ENCODE measurements at places on chromosomes 16 and 17.

GRCh38 chr17:81858967-81859905, 1.1 kb downstream of the P4HB start:
- no peak for DNase-seq

DNA sequence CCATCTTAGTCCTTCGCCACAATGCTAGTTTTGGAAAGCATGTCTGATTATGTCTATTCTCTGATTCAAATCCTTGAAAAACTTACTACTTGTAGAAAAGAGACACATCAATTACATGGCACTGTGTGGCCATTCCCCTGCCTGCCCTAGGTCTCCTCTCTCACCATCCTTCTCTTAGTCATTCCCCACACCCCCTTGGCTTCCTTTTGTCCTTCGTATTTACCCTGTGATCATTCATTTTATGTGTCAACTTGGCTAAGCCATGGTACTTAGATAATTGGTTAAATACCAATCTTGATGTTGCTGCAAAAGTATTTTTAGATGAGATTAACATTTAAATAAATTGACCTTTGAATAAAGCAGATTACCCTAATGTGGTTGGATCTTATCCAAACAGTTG, 122.9 kb upstream of the CDH11 start:
- DNase-seq: no peak

- DNase-seq: no peak
Measured at GRCh38 chr17:62700964-62701705, 73.7 kb downstream of the MRC2 start.

GRCh38 chr16:71524566-71525553, 1.4 kb upstream of the CHST4 start:
- no peak for DNase-seq

DNA sequence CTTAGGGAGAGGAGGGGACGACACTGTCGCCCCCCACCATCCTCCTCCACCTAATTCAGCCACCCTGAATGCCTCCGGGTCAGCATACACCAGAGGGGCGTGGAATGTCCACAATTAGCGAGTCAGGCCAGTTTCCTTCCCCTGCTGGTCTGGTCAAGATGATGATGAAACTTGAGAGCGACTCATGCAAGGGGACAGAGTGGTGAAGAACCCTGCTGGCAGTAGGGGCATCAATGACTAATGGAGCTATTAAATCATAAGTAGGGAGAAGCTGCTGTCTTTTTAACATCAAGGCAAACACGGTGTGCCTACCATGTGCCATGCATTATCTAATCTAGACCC, 7.2 kb downstream of the SPACA3 start:
- no peak for DNase-seq

GRCh38 chr16:85363881-85364280, 249.2 kb upstream of the GSE1 start:
- no peak for DNase-seq

- DNase-seq: no peak
Measured at GRCh38 chr17:82615084-82616020, 32.9 kb downstream of the WDR45B start.

DNA sequence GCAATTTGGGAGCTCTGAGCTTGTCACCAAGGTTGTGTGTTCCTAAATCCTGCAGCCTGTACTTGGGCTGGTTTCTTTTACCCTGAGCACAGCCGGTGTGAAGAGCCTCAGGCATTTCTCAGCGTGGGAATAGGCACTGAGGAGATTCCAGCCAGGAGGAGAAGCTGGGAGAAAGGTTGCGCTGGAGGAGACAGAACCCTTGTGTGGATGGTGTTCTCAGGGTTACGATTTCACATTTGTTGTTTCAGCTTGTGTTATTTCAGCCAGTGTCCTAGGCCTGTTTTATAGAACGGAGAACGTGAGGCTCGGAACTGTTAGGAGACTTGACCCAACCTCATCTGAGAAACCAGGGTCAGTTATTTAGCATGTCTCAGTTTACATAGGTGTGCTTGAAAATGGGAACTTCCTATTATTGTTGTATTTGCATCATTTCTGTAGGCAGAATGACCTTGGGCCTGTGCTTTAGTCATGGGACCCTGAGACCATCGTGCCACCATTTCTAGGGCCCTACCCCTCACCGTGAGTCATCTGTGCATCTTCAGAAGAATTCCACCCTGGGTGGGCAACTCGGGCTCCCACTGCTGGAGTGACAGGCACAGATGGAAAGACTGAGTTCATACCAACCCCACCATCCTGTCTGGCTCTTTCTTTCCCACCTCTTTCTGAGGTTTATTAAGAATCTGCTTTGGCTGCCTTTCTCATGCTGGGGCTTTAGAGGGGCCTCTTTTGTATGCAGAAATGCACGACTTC, 134.9 kb downstream of the MSI2 start:
- no peak for DNase-seq

GRCh38 chr16:80366023-80366422, 174.8 kb upstream of the DYNLRB2 start:
- DNase-seq: no peak

DNA sequence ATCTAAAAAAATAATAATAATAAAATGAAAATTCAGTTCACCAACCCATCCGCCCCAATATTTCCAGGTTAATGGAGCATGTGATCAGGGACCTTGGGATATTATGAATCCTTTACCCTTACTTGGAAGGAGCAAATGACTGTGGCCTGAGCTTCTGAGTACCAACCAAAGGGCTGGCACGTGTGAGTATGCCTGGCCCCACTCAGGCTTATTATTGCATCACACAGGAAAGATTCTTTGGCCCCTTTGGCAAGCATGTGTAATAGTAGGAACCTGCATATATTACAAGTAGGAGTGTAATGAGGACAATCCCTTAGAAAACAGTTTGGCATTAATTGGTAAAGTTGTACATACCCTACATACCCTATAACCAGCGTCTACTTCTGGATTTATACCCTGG, 7.2 kb upstream of the C17orf78 start:
- no peak for DNase-seq

DNA sequence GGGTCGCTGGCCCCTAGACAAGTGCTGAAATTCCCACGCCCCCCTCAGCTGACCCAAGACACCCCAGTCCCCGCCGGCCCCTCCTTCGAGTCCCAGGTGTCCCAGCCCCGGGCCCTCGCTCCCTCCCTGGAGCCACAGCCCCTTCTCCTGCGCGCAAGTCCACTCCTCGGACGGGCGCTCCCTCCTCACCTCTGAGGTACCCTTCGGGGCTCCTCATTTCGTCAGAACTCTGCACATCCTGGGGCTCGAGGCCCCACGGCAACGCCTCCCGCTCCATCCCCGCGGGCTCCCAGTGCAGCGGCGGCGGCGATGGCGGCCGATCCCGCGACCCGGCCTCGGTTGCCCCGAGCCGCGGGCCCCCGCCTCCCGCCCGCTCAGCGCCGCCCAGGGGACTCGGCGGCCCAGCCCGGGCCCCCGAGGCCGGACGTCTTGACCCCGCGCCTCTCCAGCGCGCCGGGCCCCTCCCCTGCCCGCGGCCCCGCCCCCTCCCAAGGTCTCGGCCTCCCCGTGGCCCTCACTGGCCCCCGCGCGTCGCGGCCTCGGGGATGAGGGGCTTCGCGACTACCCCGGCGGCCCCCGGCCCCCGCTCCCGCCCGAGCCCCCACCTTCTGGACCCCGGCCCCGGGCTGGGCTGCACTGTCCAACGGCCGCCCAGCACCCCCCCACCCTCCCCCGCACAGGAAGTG, at the start of gene ZNF768:
Gene ZNF768 (minus strand): TSS at position 430 of the 686 bp plus-strand sequence. CDS start 153 bp downstream, at position 277.
- no peak for DNase-seq

- DNase-seq: no peak
Measured at GRCh38 chr17:75847614-75848522, 3.7 kb upstream of the UNC13D start.

DNA sequence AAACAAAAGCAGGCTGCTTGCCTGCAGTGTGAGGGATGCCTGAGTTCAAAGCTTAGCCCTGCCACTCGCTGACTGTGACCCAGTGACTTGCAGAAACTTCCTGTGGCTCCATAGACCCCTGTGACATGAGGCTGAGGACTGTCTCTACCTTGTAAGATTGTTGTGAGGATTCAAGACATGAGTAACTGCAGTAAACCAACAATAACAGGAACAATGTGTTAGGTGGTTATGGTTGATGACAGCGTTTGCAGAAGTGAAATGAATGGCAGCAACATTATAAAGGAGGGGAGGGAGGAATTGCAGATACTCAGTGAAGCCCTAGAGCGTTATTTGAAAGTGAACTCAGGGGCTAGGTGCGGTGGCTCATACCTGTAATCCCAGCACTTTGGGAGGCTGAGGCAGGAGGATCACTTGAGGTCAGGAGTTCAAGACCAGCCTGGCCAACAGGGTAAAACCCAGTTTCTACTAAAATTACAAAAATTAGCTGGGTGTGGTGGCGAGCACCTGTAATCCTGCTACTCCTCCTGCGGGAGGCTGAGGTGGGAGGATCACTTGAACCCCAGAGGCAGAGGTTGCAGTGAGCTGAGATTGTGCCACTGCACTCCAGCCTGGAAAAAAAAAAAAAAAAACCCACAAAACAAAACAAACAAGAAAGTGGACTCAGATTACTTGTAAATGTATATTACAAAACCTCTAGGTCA, 33.5 kb upstream of the EMP2 start:
- no peak for DNase-seq

DNA sequence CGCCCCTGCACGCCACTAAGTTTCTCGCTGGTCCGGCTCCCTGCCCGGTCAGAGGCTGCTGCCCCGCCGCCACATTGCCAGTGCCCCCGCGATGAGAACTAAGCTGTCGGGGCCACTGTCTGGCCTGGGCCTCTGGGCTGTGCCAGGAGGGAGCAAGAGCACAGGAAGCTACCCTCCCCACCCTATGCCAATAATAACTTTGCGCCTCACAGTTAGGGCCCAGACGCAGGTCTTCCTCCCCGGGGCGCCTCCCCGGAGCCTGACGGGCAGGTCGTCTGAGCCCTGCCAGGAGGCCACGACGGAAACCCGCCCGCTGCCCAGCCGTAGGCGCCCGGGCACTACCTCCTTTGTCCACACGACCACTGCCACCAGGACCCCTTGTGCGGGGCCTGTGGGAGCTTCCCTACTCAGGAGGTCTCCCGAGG, 1.5 kb downstream of the ZFPM1 start:
- no peak for DNase-seq

- no peak for DNase-seq
Measured at GRCh38 chr16:2966043-2966807, 2.1 kb downstream of the KREMEN2 start.

Data from tibial artery (tissue), 4 donors.